CD4-positive, alpha-beta T cell (primary cell): ENCODE measurements at places on chromosomes 16 and 17. TPM values are rescaled to one million over a fixed set of nuclear protein-coding genes. Genes with fewer than 3 reads are reported as not detected.

MYH8 gene
- not detected for total RNA-seq

DNA sequence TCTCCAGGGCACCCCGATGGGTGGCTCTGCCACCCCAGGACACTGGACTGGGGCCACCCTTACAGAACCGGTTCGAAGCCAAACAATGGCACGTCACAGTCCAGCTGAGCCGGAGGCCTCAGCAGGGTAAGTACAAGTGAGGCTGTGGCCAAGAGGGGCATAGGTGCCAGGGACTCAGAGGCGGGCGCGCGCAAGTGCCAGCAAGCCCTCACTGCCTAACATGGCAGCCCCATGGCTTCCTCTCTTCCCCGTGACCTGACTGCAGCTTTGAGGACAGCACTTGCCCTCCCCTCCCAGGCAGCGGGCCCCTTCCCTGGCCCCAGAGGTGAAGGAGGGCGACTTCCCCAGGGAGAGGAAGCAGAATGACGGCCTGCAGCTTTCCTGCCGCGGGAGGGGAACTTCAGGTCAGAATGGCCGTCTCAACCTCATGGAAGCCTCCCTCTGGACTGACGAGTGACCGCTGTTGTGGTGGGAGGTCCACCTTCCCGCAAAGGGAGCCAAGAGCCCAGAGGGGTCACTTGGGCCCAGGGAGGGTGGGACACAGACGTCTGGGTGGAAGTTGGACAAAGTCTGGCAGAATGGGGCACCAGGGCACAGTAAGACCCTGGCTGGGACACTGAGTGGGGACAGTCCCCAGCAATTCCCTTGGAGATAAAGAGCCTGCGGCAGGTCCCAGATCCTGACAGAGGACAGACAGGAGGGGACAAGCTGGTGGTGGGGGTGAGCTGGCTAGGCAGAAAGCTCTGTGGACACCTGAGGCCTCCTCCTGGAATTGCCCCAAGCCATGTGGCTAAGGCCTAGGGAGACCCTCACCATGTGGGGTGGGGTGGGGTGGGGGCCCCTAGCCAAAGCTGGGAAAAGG lies 52.1 kb upstream of the TOB1 start:
- H3K4me3 ChIP-seq: peak overlapping the region; percentile 1
- peak overlapping the region; percentile 86 for H3K27ac ChIP-seq
- no peak for DNase-seq
- H3K36me3 ChIP-seq: no peaks in the 10 kb centered on the region
- no peaks in the 10 kb centered on the region for H3K27me3 ChIP-seq

MIEN1 gene
- total RNA-seq: 32.3 TPM

CLEC10A gene
- total RNA-seq: 0.96 TPM

DYNC1LI2 gene
- total RNA-seq: 81.8 TPM

DNA sequence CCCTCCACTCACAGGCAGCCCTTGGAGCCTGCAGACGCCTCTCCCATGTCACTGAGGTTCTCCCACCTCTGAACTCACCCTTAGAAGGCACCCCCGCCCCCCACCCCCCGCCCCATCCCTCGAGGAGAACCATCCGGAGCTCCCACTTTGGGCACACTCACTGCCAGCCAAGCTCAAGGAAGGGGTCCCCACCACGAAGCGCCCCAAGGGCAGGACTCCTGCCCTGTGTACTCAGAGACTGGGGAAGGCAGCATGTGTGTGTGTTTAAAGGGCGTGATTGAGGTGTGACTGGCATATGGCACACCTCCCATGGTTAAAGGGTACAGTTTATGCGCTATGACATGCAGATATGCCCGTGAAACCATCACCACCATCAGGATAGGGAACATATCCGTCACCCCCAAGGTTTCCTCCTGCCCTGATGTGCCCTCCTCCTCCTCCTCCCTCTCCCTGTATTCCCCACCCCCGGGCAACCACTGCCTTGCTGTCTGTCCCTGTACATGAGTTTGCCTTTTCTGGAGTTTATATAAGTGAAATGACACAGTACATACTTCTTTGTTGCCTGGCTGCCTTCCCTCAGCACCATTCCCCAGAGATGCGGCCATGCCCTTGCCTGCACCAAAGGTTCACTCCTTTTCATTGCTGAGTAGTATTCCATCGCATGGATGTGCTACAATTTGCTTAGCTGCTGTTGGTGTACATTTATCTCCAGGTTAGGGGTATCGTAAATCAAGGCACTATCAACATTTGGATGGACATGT lies 14.0 kb upstream of the RBFOX3 start:
- H3K36me3 ChIP-seq: no peaks in the 10 kb centered on the region
- peaks cover 11% of the 10 kb centered on the region for H3K27me3 ChIP-seq
- DNase-seq: no peak
- no peaks in the 10 kb centered on the region for H3K4me1 ChIP-seq
- H3K4me3 ChIP-seq: no peak overlapping the region
- H3K27ac ChIP-seq: no peak overlapping the region

DNA sequence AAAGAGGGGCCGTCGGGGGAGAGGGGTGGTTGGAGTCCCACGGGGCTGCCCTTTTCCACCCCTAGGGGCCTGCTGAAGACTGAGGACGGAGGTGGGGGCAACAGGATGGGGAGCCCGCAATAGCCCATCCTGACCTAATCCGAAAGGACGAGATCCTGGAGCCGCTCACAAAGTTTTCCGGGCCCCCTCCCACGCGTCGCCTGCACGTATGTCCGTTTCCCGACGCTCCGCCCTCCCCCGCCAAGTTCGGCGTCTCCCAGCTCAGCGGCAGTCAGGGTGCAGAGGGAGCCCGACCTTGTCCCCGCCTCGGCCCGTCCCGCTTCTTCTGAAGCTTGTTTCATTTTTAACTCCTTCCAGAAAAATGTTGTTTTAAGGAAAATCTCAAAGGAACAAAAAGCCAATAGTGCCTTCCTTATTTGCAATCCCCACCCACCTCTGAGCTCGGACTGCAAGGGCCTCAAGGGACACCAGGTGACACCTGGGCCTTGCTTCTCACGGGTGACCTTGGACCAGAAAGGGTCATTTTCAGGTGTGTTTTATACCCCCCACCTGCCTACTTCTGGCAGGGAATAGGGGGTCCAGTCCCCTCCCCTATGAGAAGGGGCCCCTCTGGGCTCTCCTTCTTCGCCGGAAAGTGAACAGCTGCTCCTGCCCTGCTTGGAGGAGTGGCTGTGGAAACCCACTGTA lies 3.4 kb upstream of the ZNF423 start:
- peaks cover 37% of the 10 kb centered on the region for H3K4me1 ChIP-seq
- peak overlapping the region; percentile 30 for H3K4me3 ChIP-seq
- H3K27me3 ChIP-seq: peaks cover 28% of the 10 kb centered on the region
- no peak overlapping the region for H3K27ac ChIP-seq
- no peak for DNase-seq

TERB1 gene
- total RNA-seq: 0.22 TPM

GRCh38 chr17:50948711-50949110 lies 82.6 kb upstream of the TOB1 start:
- no peak for DNase-seq
- no peak overlapping the region for H3K4me3 ChIP-seq
- H3K4me1 ChIP-seq: peaks cover 46% of the 10 kb centered on the region

DNA sequence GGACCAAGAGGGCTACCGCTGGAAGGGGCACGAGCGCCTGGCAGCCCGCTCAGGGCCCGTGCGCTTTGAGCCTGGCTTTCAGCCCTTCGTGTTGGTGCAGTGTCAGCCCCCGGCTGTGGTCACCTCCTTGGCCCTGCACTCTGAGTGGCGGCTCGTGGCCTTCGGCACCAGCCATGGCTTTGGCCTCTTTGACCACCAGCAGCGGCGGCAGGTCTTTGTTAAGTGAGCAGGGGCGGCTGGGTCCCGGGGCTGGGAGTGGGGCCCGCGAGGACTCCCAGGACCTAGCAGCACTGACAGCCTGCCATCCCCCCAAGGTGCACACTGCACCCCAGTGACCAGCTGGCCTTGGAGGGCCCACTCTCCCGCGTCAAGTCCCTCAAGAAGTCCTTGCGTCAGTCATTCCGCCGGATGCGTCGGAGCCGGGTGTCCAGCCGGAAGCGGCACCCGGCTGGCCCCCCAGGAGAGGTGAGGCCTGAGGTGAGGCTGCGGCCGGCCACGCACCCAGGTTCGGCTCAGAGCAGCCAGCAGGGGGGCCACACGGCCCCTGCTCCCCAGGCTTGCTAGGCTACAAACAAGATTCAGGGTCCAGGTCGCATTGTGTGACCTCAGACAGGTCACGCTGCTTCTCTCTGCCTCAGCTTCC lies 17.4 kb upstream of the MYO15B start:
- H3K4me1 ChIP-seq: peaks cover 6% of the 10 kb centered on the region
- peaks cover 23% of the 10 kb centered on the region for H3K36me3 ChIP-seq
- H3K27me3 ChIP-seq: no peaks in the 10 kb centered on the region
- no peak for DNase-seq

GRCh38 chr17:78137392-78138203 lies 7.0 kb downstream of the TMC8 start:
- peaks cover 90% of the 10 kb centered on the region for H3K36me3 ChIP-seq
- H3K27ac ChIP-seq: peak overlapping the region; percentile 55
- DNase-seq: no peak
- peaks cover 100% of the 10 kb centered on the region for H3K4me1 ChIP-seq

- H3K4me3 ChIP-seq: no peak overlapping the region
- no peaks in the 10 kb centered on the region for H3K36me3 ChIP-seq
- no peaks in the 10 kb centered on the region for H3K4me1 ChIP-seq
- DNase-seq: no peak
- H3K27ac ChIP-seq: no peak overlapping the region
- H3K27me3 ChIP-seq: no peaks in the 10 kb centered on the region
These were observed 638.0 kb downstream of the MAF start for GRCh38 chr16:78962457-78962929.

NPIPB13 gene
- 12.2 TPM for total RNA-seq

HS3ST3B1 gene
- total RNA-seq: 9.3 TPM

TBX2 gene
- total RNA-seq: not detected

DNA sequence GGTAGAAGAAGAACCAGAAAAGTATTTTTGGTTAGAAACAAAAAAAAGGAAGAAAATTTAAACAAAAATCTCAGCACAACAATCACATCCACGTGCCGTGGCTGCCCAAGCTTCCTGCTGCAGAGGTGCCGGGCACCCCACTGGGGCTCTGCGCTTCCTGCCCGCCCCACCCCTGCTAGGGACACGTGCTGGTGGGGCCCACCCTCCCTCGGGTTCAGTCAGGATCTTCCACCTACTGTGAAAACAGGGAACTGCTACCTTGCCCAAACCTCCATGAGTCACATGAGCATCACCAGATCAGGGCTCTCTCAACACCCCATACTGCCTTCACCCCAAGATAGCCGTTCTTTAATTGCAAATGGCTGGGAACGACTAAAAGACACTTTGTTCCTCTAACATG lies 24.4 kb upstream of the CYTH1 start:
- DNase-seq: peak; percentile 27
- no peak overlapping the region for H3K27ac ChIP-seq
- peaks cover 52% of the 10 kb centered on the region for H3K4me1 ChIP-seq
- no peak overlapping the region for H3K4me3 ChIP-seq
- peaks cover 82% of the 10 kb centered on the region for H3K36me3 ChIP-seq

NHERF2 gene
- total RNA-seq: 1.9 TPM

DNA sequence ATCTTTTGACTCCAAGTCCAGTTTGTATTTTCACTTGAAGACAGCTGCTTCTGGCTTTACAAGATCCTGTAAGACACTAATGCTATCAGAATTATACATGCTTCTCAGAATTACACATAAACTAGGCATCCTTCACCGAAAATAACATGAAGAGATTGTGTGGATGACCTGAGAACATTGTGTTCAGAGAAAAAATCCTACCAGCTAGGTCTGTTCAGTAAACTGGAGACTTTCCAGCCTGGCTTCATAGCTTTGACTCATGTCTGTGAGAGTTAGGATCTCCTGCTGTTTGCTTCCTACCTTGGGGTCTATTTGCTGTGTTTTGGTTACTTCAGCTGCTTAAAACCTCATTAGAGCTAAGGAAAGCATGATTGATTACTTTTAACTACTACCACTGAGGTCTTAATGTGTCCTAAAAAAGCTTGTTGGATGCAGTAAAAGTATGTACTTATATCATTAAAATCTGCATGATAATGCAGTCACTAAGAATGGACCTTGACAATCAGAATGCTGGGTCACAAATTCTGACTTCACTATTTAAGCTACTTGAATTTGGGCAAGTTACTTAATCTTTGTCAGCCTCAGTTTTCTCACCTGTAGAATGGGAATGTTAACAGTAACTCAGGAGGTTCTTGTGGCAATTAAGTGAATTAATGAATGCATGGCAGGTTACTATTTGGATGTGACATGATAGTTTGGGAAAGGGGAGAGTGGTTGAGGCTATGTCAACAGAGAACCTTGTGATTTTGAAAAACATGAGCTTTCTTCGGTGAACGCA lies 8.0 kb upstream of the MYH13 start:
- H3K36me3 ChIP-seq: no peaks in the 10 kb centered on the region
- H3K27me3 ChIP-seq: no peaks in the 10 kb centered on the region
- H3K4me1 ChIP-seq: no peaks in the 10 kb centered on the region
- no peak for DNase-seq
- H3K27ac ChIP-seq: no peak overlapping the region

DNA sequence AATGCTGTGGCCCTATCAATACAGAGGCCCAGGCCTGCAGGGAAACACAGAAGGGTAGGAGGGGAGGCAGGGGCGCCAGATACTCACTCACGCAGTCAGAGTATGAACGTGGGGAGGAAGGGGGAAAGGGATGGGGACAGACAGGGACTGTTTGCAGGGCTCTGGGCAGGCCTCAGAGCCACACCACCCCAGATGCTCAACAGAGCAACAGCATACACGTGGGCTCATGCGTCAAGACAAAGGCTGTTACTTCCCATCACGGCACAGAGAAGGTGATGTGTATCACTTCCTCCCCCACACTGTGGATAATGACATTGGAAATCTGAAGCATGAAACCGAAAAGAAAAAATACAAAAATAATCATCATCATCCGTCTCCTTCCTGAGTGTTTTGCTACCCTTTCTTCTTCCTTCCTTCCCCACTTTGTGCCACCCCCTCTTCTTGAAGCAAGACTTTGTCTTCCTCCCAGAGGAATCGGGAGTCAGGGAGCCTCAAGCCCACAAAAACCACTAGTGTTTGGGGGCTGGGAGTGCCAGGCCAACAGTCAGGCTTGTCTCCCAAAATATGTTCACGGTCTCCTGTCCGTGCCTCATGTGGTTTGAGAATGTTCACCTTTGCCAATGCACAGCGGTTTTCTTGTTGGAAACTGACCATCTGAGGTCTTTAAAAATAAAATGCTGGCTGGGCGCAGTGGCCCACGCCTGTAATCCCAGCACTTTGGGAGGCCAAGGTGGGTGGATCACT lies 20.1 kb downstream of the SLC39A11 start:
- DNase-seq: no peak
- H3K4me3 ChIP-seq: no peak overlapping the region

CAMKK1 gene
- total RNA-seq: 4.9 TPM

GRCh38 chr16:920717-921116 lies 50.1 kb downstream of the LMF1 start:
- peaks cover 19% of the 10 kb centered on the region for H3K36me3 ChIP-seq
- H3K4me1 ChIP-seq: no peaks in the 10 kb centered on the region
- H3K27ac ChIP-seq: no peak overlapping the region
- H3K27me3 ChIP-seq: no peaks in the 10 kb centered on the region
- H3K4me3 ChIP-seq: no peak overlapping the region

CBX2 gene
- 0.31 TPM for total RNA-seq

- no peaks in the 10 kb centered on the region for H3K27me3 ChIP-seq
- peaks cover 10% of the 10 kb centered on the region for H3K36me3 ChIP-seq
- no peak for DNase-seq
These were observed 5.4 kb upstream of the WFIKKN1 start for GRCh38 chr16:625117-625976.

GRCh38 chr17:7859028-7859427 lies 1.2 kb downstream of the CYB5D1 start:
- H3K36me3 ChIP-seq: peaks cover 3% of the 10 kb centered on the region
- H3K4me1 ChIP-seq: peaks cover 35% of the 10 kb centered on the region
- H3K27me3 ChIP-seq: no peaks in the 10 kb centered on the region
- no peak for DNase-seq
- no peak overlapping the region for H3K4me3 ChIP-seq
- H3K27ac ChIP-seq: no peak overlapping the region

CX3CL1 gene
- not detected for total RNA-seq
